ENCODE measurements at places on chromosomes 12 and 14. TPM values are rescaled to one million over a fixed set of nuclear protein-coding genes. Genes with fewer than 3 reads are reported as not detected.

CLEC4A gene
- total RNA-seq: not detected

CACNA2D4 gene
- not detected for total RNA-seq

KLHDC2 gene
- total RNA-seq: 32.4 TPM

TAC3 gene
- total RNA-seq: not detected

GLS2 gene
- 0.11 TPM for total RNA-seq

LMO3 gene
- total RNA-seq: not detected

GDF3 gene
- total RNA-seq: not detected

Measured in A549 treated with dexamethasone at 1 μM for 4 hours (cell line).